ENCODE measurements at places on chromosomes 5 and 9. TPM values are rescaled to one million over a fixed set of nuclear protein-coding genes. Genes with fewer than 3 reads are reported as not detected.

CDX1 gene
- not detected for total RNA-seq

GABRP gene
- total RNA-seq, result 0.35 TPM

PCDH12 gene
- total RNA-seq, result not detected

EMB gene
- total RNA-seq, result 28.4 TPM

PSMB7 gene
- total RNA-seq, result 182 TPM

TXNDC8 gene
- total RNA-seq, result not detected

MSMP gene
- not detected for total RNA-seq

GABRA1 gene
- not detected for total RNA-seq

ELAVL2 gene
- total RNA-seq, result 4.3 TPM

TXN gene
- 544 TPM for total RNA-seq

TRAF1 gene
- 0.42 TPM for total RNA-seq

PAEP gene
- total RNA-seq, result not detected

ENC1 gene
- total RNA-seq, result 27.2 TPM

NEUROG1 gene
- not detected for total RNA-seq

LRRC19 gene
- total RNA-seq, result not detected

CHSY3 gene
- 0.56 TPM for total RNA-seq

PITX1 gene
- 151 TPM for total RNA-seq

FCN2 gene
- total RNA-seq, result not detected

ACOT12 gene
- total RNA-seq, result not detected

RIGI gene
- total RNA-seq, result 3.2 TPM

BHMT2 gene
- total RNA-seq, result not detected

PTGR1 gene
- total RNA-seq, result 82.1 TPM

ZNF883 gene
- total RNA-seq, result 5.9 TPM

TMEM252 gene
- total RNA-seq, result not detected

GZMA gene
- total RNA-seq, result not detected

TRAPPC13 gene
- 12.4 TPM for total RNA-seq

TPPP gene
- 1.7 TPM for total RNA-seq

NUTM2F gene
- total RNA-seq, result not detected
